Keratinocyte (primary cell): ENCODE measurements at places on chromosomes 16 and 17. TPM values are rescaled to one million over a fixed set of nuclear protein-coding genes. Genes with fewer than 3 reads are reported as not detected.

- no peak for DNase-seq
These were observed 527 bp upstream of the MGAT5B start for GRCh38 chr17:76867578-76868175.

GRCh38 chr16:88831838-88832237, 20.1 kb upstream of the APRT start:
- DNase-seq = no peak

DNA sequence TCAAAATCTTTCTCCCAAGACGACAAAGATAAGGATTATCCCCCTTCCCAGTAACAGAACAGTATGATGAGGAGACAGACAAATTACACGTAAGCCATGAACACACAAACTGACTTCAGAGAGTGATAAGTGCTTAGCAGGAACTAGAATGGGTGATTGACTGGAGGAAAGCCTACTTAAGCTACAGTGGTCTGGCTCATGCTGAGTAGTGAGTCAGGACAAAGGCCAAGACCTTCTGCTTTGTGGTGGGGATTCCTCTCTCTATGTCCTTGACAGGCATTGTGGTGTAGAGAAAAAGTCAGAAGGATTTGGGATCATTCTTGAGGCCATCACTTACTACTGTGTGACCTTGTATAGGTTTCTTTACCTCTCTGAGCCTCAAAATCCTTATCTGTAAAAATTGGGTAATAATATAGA, 381.9 kb upstream of the CCL2 start:
- DNase-seq = no peak

- DNase-seq = no peak
These were observed 52.4 kb upstream of the ALOX12 start for GRCh38 chr17:6943406-6943805.

DNA sequence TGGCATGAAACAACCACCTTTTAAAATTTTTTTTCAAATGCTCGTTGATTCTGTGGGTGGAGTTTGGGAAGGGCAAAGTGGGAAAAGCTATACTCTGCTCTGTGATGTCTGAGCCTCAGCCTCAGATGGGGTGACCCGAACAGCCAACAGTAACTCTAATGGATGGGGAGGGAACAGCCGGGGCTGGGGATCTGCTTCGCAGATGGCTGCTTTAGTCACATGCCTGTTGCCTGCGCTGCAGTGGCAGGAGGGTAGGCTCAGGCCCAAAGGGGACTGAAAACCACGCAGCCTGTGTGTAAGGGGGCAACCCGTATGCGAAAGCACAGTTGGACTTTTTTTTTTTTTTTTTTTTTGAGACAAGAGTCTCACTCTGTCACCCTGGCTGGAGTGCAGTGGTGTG, 14.9 kb upstream of the MAPK3 start:
- no peak for DNase-seq

The AGRP gene
- not detected in 3 replicates for polyA plus RNA-seq

The ZNF287 gene
- 6.0 to 7.3 TPM (median 7.0 TPM) in 3 replicates for polyA plus RNA-seq

The MAF gene
- 5.7 to 12.3 TPM (median 8.2 TPM) in 3 replicates for polyA plus RNA-seq

The CDK5R1 gene
- polyA plus RNA-seq = 2.4 to 4.9 TPM (median 2.9 TPM) in 3 replicates

The RNU2-1 gene
- not detected in 3 replicates for polyA plus RNA-seq

The TPSAB1 gene
- polyA plus RNA-seq = not detected in 3 replicates
